Mesothelial cell of epicardium (in vitro differentiated cells): ENCODE measurements at places on chromosomes 2 and 18.

DNA sequence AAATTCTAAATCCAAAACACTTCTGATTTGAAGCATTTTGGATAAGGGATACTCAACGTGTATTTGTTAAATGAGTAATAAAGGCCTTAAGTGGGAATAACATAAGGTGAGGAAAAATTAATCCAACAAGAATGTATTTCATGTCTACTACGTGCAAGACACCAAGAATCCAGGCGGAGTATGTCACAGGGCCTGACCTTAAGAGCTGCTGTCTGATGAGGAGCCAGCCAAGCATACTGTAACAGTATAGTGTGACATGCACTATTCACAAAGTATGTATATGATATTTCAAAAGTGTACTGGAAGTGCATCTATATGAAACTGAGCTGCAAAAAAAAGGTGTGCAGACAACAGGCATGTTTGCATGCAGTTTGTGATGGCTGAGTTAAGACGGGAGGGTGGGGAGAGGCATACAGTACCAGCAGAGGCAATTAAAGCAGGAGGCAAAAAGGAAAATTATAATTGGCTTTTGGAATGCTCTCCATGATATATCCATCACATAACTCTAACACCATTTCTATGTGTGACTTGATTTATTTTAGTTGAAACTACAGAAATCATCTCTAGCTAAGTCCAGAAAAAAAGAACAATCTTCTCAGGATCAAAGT is 18.2 kb downstream of the IWS1 start:
- H3K36me3 ChIP-seq, result peaks cover 5% of the 10 kb centered on the region
- DNase-seq, result no peak
- no peak overlapping the region for H3K4me3 ChIP-seq
- no peaks in the 10 kb centered on the region for H3K27me3 ChIP-seq

DNA sequence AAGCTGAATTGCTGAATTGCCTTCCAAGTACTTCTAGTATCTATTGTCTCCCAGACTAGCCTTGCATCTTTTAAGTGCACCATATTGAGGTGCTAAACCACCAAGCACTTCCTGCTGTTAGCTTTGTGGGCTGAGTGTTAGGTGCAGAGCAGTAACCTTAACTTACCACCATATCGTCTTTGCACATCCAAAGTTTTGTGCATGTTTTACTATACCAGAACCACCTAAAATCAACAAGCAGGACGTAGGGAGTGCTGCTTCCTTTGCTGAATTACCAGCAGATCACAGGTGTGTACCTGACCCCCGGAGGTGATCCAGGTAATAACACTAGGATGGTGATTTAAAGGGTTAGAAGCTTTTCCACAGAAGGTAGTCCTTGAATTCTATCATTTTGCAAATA is 359.9 kb upstream of the HNRNPA3 start:
- no peak overlapping the region for H3K27ac ChIP-seq
- H3K4me1 ChIP-seq, result no peaks in the 10 kb centered on the region
- no peak overlapping the region for H3K4me3 ChIP-seq
- no peak for DNase-seq
- no peaks in the 10 kb centered on the region for H3K36me3 ChIP-seq

DNA sequence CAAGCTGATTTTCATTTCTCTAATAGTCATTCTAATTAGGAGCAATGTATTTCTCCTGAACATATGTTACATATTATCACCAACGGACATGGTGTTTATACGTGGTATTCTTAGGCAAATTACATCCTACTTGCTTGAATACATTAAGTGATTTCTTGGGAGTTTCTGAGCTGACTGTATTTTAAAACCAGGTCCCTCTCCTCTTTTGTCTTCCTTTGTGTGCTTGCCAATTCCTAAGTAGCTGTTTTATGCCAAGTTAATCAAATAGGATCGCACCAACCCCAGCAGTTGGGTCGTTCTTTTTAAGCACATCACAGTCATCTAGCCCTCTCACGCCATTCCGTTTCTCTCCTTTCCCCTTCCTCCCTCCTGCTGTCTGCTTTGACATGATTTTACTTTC is 75.4 kb upstream of the MAP2 start:
- no peak for DNase-seq
- H3K27me3 ChIP-seq, result peaks cover 6% of the 10 kb centered on the region
- H3K4me3 ChIP-seq, result no peak overlapping the region
- no peaks in the 10 kb centered on the region for H3K36me3 ChIP-seq
- peaks cover 7% of the 10 kb centered on the region for H3K4me1 ChIP-seq

- no peak overlapping the region for H3K4me3 ChIP-seq
- no peaks in the 10 kb centered on the region for H3K4me1 ChIP-seq
- no peaks in the 10 kb centered on the region for H3K27me3 ChIP-seq
Measured at GRCh38 chr2:161381546-161381945, 34.6 kb upstream of the TBR1 start.

DNA sequence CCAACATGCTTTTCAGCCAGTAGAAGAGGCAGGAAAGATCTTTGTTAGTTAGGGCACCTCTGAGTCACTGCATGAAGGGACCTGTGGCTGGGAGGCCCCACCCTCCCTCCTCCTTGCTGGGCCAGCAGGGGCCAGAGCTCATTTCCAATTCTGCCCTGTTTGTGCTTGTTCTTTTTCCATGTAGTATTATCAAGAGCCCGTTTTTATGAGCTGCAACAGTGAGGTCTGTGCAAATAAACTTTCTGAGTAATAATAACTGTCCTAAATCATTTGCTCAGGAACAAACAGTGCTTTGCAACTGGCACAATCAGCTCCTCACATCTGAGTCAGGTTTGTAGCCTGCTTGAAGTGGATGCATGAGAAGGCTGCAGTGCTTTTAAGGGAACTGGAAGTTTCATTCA is 128.0 kb downstream of the ARL4C start:
- no peak overlapping the region for H3K4me3 ChIP-seq
- H3K36me3 ChIP-seq, result no peaks in the 10 kb centered on the region
- H3K27ac ChIP-seq, result peak overlapping the region; percentile 64
- H3K4me1 ChIP-seq, result peaks cover 52% of the 10 kb centered on the region
- DNase-seq, result no peak
